ENCODE measurements at places on chromosomes 4 and X.

GRCh38 chr4:96558466-96558865 lies 718.6 kb downstream of the PDHA2 start:
- DNase-seq = no peak

- no peak for DNase-seq
These were observed 988.9 kb downstream of the RAB28 start for GRCh38 chr4:12495211-12495610.

- DNase-seq = no peak
These were observed 1.9 kb downstream of the FGG start for GRCh38 chr4:154610582-154610981.

- DNase-seq = no peak
These were observed 177.1 kb upstream of the FRG1 start for GRCh38 chr4:189763583-189763982.

DNA sequence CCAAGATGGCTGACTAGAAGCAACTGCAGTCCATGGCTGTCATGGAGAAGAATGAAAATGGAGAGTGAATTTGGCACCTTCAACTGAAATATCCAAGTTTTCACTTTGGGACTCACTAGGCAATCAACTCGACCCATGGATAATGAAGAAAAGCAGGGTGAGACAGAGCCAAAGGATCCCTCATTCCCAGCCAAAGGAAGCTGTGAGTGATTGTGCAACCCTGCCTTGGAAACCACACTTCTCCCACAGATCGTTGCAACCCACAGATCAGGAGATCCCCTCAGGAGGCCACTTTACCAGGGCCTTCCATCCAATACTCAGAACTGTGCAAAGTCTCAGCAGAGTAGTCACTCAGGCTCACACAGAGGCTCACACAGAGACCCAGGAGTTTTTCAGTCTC lies 4.5 kb downstream of the CFAP299 start:
- DNase-seq = no peak

DNA sequence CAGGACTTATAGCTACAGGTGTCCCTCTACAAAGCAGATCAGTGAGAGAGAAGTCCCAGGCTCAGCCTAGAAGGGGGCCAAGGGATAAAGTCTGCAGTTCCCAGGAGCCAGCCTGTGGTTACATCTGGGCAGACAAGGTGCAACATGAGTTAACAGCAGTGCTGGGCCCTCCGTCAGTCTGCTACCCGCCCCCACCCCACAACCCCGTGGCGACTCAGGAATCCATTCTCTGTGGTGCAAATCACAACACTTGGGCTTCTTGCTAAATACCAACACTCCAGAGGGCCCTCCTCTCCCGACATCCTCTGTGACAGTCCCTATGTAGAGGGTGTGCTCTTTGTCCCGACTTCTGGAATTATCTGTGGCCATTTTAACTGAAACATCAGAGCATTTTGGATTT lies 13.8 kb downstream of the GPM6B start:
- DNase-seq = no peak
